ENCODE measurements at places on chromosomes 6 and 20.

DNA sequence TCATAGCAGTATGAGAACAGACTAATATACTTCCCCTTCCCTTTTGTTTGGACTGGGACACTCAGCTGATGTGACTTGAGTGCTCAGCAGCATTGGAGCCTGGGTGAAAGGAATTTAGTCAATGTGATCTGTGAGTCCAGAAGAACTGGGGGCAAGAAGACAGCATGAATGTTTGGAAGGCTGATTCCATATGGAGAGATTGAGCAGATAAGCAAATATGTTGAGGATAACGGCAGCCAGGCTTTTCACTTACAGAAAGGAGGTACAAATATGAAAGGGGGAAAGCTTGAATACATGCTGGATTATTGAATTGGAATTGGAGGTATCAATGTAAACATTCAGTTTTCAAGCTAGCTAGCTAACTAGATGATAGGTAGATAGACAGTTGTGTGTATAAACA lies 37.8 kb upstream of the SMAP1 start:
- DNase-seq, result no peak

- no peak for DNase-seq
Measured at GRCh38 chr6:223763-224162, 68.5 kb upstream of the DUSP22 start.

DNA sequence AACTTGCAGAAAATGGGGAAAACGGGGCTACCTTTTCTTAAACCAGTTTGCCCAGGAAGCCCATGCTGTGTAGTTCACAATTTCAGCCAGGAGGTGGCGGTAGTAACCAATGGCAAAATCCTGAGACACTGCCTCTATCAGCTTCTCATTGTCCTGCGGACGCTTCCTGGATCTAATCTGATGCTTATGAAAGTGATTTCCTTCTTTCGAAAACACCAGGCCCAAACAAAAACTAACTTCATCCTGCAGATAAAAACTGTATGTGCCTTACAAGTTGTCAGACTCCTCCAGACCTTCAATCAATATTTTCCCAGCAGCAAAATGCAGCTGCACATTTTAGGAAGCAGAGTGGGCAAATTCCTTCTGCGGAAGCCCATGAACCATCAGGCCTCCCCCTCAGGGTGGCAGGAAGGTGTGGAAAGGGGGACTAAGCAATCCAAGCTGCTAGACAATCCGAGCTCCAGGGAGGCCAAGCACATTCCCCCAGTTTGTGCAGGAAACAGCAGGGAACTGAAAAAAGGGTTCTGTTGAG lies 88.5 kb downstream of the LY86 start:
- DNase-seq, result peak; percentile 70

- no peak for DNase-seq
Measured at GRCh38 chr6:7540595-7540994, 876 bp upstream of the DSP start.

DNA sequence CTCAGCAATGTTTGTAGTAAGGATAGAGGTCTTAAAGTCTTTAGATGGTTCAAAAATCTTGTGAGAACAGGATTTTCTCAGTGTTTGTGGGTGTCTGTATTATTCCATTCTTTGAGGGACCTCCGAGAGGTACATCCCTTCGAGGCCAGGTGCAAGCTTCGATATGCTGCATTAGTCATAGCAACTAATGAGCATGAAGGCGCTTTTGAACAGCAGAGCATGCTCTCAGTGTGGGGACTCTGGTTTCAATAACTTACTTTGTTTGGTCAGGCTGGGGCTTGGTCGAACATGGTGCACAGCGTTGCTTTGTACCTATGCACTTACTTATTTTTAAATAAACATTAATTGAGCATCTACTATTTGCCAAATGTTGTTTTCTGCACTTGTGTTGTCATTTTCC lies 297.9 kb downstream of the CLIC5 start:
- no peak for DNase-seq

GRCh38 chr6:98941319-98941718 lies 6.4 kb downstream of the FBXL4 start:
- DNase-seq, result no peak

DNA sequence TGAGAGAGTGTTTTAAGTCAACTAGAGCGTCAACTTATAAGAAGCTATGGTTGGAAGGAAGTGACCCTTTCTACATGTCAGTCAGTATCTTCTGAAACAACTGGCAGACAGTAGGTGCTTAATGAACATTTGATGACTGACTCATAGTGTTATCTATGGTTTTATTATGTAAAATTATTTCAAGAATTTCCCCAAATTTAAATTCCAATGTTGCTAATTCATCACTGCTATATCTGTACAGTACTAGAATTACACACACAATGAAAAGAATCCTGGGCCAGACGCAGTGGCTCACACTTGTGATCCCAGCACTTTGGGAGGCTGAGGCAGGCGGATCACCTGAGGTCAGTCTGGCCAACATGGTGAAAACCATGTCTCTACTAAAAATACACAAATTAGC lies 721.4 kb upstream of the FLRT3 start:
- DNase-seq, result no peak

DNA sequence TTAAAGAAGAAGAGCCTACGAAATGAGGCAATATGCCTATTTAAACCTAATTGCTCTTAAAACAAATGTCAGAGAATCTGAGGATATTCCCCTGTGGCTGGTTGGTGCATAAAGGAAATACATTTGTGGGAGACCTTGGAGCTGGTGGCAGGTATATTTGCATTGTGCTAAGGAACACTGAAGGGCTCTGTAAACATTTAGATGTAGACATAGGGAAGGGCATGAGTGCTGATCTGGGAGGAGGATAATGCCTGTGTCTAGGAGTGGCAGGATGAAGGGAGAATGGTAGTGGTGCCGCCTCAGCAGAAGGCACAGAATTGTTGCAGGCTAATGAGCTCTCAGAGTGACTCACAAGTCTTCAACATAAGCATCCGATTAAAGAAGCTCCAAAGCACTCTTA lies 85.8 kb downstream of the CD164 start:
- no peak for DNase-seq

DNA sequence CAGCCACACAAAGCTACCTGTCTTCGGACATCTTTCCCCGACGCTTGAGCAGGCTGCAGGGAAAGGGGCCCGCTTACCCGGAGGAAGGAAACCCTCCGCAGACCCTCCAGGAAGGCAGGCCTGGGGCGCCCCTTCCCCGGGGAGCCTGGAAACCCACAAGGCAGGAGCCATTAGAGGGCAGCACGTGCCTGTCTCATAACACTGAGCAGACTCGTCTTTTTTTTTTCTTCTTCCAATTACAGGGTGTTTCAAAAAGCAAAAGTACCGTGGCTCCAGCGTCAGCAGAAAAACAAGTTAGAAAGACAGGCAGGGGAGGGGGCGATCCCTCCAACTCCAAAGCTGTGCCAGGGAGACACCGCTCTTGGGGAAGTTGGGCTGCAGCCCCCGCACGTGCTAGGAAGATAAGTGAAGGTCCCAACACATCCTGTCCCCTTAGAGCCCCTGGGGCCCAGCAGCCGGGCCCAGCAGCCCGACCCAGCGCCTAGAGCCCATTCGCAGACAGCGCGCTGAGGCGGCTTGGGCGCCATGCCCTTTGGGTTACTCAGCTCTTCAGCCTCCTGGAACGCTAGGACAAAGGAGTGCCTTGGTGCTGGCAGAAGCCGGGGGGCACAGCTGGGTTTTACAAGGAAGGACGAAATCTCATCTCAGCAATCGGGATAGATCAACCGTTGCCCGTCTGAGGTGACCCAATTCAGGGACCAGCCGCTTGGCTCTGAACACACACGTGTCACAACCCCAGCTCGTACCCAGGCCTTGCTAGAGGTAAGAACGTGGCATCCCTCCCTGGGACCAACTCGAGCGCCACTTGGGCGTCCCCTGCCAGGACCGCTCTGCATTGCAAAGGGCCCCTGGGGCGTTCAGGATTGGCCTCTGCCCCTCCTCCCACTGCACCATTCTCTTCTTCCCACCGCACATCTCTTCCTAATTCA lies 136.3 kb downstream of the LY86 start:
- DNase-seq, result no peak

GRCh38 chr20:46715292-46715756 lies 5.9 kb downstream of the SLC2A10 start:
- DNase-seq, result no peak

- DNase-seq, result no peak
Measured at GRCh38 chr20:7031222-7031621, 263.7 kb downstream of the BMP2 start.

- DNase-seq, result no peak
Measured at GRCh38 chr20:64167676-64168075, 3.4 kb downstream of the MYT1 start.

- no peak for DNase-seq
Measured at GRCh38 chr20:23446505-23446904, 6.2 kb downstream of the CST11 start.

GRCh38 chr20:63457737-63458136 lies 14.7 kb downstream of the KCNQ2 start:
- no peak for DNase-seq

DNA sequence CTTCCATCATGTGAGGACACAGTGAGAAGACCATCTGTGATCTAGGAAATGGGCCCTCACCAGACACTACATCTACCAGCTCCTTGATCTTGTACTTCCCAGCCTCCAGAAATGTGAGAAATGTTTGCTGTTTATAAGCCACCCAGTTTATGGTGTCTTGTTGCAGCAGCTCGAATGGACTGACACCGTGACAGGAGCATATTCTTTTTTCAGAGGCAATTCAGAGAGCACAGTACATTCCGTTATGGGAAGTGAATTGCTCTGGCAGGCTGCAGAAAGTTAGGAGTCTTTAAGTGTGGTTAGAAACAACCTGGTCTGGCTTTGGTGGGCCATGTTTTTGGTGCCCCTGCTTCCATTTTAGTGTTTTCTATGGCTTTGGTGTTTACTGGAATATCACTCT lies 75.1 kb downstream of the FIG4 start:
- no peak for DNase-seq

DNA sequence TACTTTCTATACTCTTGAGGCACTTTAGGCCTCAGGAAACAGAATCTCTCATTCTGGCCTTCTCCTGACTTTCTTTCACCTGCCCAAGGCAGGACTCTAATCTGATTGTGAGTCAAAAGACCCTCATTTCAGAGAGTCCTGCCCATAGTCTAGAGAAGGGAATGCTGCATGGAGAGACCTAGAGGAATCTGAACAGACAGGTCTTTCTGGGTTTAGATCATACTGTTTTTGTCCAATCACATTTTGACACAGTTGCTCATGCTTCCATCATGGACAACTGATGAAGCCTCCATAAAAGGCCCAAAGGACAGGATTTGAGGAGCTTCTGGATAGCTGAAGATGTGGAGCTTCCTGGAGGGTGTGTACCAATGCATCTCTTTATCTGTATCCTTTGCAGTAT lies 48.1 kb upstream of the BTBD3 start:
- no peak for DNase-seq

- no peak for DNase-seq
Measured at GRCh38 chr6:39493777-39494176, 171.3 kb upstream of the KCNK16 start.

DNA sequence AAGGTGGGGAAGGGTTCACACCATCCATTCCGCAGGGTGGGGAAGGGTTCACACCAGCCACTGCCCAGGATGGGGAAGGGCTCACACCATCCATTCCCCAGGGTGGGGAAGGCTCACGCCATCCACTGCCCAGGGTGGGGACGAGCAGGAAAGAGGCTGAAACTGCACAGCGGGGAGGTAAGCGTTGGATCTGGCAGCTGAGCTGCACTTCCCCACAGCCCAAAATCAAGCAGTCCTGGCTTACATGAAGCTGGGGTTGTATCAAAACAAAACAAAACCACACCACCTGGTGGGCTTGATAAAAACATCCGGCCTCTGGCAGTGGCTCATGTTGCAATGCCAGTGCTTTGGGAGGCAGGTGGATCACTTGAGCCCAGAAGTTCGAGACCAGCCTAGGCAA lies 268.5 kb downstream of the TAF4 start:
- no peak for DNase-seq

DNA sequence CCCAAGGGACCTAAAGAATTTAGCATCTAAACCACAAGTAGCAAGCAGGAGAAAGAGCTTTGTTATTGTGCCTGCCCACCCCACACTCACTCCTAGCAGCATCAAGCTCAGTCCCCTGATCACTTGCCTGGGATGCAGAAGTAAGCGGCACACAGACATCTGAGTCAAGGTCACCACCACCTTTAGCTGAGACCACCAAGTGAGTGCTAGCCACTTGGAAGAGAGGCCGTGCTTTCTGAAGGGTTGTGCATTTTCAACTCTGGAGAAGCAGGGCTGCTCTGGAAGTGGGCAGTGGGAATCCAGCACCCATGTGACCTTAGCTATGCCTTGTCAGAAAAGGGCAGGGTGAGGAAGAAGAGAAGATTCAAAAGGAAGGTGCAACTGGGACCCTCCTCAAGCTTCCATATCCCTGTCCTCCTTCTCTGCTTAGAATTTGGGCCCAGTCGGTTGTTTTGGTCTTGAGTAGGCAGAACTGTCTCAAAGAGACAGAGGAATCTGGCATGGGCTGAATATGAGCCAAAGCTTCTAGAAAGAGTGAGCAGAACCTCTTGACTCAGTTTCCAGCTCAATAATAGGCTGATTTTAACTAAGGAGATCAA lies 6.2 kb downstream of the NR2E1 start:
- DNase-seq, result no peak

DNA sequence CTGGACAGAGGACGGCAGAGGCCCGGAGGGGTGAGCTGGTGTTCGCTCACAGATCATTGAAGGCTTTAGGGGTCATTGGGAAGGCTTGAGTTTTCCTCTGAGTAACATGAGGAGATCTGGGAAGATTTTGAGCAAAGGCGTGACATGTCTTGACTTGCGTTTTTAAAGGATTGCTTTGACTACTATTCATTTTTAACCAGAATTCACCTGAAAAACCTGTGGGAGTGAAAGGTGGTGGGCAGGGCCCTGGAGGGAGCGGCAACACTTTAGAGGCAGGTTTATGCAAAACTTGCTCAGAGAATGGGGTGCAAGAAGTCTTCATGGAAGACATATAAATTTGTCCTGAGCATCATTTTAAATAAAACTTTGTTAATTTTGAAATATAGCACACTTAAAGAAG lies 72.2 kb upstream of the EEF1E1 start:
- no peak for DNase-seq

- DNase-seq, result no peak
Measured at GRCh38 chr20:8693709-8694108, 375.2 kb upstream of the PLCB4 start.

- no peak for DNase-seq
Measured at GRCh38 chr6:134379599-134379998, 61.7 kb upstream of the SGK1 start.

DNA sequence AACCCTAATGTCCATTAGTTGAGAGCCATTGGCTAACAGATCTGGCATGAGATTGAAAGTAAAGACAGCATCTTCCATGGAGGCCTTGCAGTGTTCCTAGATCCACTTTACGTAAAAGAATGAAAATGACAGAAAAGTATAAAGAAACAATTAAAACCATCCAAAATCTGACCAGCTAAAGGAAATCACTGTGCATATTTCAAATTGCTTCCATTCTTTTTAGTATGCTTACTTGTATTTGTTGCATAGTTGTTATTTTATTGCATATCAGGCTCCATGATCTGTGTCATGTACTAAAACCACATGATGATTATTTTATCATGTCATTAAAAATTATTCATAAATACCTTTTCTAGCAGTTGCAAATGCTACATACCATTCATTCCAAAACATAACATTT lies 67.9 kb downstream of the GCLC start:
- DNase-seq, result no peak

GRCh38 chr20:3406481-3407039 lies 909 bp downstream of the DNAAF9 start:
- peak; percentile 1 for DNase-seq

GRCh38 chr6:85576476-85576875 lies 17.2 kb downstream of the SNX14 start:
- DNase-seq, result no peak

Data from T-helper 9 cell (primary cell).